Fibroblast of the aortic adventitia (primary cell): ENCODE measurements at places on chromosomes 12 and 14.

GRCh38 chr12:58880639-58881038, 39.7 kb downstream of the LRIG3 start:
- no peak for DNase-seq

DNA sequence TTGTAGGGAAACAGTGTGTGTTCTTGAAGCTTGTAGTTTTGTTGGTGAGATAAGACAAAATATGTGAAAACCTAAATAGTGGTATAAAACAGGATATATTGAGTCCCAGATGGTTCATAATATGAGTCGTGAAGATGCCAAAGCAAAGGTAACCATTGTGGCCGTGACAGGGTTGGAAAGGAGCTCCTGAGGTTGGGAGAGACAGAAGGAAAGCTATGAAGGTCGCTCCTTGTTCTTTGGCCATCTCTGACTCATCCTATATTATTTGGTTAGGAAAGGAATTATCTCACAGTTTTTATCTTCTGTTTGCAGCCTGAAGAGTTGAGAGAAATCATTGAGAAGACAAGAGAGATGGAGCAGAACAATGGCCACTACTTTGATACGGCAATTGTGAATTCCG, 27.1 kb downstream of the ATP6V1D start:
- DNase-seq = no peak

- peak; percentile 97 for DNase-seq
These were observed 199.5 kb downstream of the ANO6 start for GRCh38 chr12:45415393-45415817.

GRCh38 chr14:104228221-104228620, 89.8 kb downstream of the KIF26A start:
- no peak for DNase-seq

GRCh38 chr12:26101763-26102162, 23.1 kb downstream of the BHLHE41 start:
- DNase-seq = no peak

DNA sequence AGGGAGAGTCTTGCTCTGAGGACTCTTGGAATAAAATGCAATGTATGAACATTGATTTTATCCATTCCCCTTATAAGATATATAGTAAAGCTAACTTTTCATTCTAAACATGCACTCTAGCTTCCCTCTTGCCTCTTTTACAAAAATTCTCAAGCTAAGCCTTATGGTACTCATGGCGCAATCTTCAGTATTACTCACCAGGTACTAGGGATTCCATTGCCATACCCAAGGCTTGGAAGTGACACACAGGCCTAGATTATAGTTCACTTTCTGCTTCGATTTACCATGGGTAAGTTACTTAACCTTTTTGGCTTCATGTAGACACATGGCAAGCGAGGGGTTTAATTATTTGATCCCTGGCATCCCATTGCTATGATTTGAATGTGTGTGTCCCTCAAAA, 331.5 kb downstream of the LRIG3 start:
- peak; percentile 44 for DNase-seq
